Activated T-helper 1 cell treated with anti-CD3 and anti-CD28 coated beads, Interleukin-12 subunit alpha, Interleukin-12 subunit beta, Interleukin-2, Interleukin-4 antibody, amounts not matched to agents 30 ng/mL and 10 ng/mL and 1 ng/mL, durations not matched to agents 14 hours and 24 hours and 36 hours (primary cell): ENCODE measurements at places on chromosomes 5 and 9. TPM values are rescaled to one million over a fixed set of nuclear protein-coding genes. Genes with fewer than 3 reads are reported as not detected.
A peak's percentile ranks its signal among the peaks of the same experiment; 100 is the strongest.

GRCh38 chr9:137454145-137454596 lies 5.0 kb downstream of the NSMF start:
- peak; percentile 53 for DNase-seq

Gene ACOT12
- not detected in 2 replicates for total RNA-seq

DNA sequence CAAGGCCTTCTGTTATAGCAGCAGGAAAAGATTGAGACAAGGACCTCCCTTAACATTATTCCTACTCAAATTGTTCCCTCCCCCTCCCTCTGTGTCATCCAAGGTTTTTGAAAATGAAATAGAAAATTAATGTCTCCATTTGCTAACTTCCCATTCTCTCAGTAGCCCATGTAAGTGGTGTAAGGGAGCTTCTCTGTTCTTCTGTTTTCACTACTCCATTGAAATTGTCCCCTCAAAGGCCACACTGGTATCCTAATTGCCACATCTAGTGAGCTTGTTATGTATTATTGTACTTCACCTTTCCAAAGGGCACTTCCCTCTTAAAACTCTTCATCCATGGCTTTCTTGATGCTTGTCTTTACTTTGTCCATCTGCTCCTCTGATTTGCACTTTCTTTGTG lies 131.2 kb upstream of the PIK3R1 start:
- DNase-seq: no peak

Gene DMRT3
- total RNA-seq: not detected in 2 replicates

DNA sequence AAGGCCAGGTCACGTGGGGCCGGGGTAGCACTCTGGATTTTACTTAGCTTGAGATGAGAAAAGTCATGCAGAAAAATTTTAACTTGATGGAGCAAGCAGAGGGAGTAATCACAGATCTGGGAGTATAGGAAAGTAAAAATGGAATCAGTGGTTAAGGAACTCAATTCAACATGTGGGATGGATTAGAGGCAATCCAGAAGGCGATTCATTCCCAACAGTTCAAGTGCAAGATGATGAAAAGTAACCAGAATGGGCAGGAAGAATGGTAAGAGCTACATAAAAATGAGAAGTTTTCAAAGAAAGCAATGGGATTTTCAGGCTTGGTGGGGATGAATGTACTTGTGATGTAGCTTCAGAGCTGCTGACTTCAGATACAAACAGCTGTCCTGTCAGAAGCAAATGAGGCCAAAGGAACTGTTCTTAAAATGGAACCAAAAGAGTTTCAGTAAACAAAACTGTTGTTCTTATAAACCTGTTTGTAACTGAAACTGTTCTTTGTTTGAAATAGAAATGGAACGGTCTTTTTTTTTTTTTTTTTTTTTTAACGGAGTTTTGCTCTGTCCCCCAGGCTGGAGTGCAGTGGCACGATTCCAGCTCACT lies 5.6 kb upstream of the SEC24A start:
- no peak for DNase-seq

GRCh38 chr9:17425384-17425783 lies 153.5 kb upstream of the SH3GL2 start:
- no peak for DNase-seq

DNA sequence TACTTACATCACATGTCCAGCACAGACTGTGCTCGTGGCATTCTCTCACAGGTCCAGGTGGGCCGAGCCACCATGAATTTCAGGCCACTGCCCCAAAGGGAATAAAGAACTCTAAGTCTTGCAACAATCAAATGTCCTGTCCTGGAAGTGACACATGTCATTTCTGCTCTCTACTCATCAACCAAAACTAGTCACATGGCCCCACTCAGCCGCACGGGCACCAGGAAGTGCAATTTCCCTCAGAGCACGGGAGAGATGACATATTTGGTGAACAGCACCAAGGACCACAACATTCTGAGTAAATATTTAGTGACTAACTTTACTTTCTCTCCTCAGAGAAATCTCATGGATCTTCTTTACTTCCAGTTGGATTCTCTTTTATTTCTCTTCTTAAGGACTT lies 131.1 kb upstream of the TUT7 start:
- peak; percentile 3 for DNase-seq

GRCh38 chr5:80957031-80957761 lies 3.0 kb upstream of the RASGRF2 start:
- DNase-seq: no peak

GRCh38 chr5:135821802-135822201 lies 12.7 kb upstream of the SLC25A48 start:
- no peak for DNase-seq
